ENCODE measurements at places on chromosomes 2 and 18.
A peak's percentile ranks its signal among the peaks of the same experiment; 100 is the strongest.

- no peaks in the 10 kb centered on the region for H3K36me3 ChIP-seq
- no peak for DNase-seq
- H3K4me1 ChIP-seq: peaks cover 7% of the 10 kb centered on the region
- no peak overlapping the region for H3K4me3 ChIP-seq
- H3K27ac ChIP-seq: no peak overlapping the region
- H3K27me3 ChIP-seq: no peaks in the 10 kb centered on the region
Measured at GRCh38 chr2:20352581-20353216, 2.1 kb upstream of the PUM2 start.

DNA sequence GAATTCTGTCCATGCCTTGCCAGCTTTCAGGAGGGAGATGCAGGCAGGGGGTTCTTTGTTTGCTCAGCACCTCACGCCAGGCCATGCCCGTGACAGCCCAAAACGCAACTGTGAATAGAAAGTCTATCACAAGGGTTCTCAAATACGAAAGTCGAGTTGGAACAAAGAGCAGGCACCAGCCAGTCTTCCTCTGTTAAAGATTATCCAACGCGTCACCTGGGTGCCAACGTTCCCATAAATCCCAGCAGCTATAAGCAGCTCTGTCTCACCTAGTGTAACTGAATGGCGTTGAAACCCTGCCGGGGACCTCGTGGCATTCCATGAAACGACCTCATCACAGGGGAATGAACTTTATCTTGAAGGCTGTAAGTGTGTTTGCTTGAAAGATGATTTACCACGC, 84.8 kb upstream of the GATA6 start:
- H3K27ac ChIP-seq: no peak overlapping the region
- H3K27me3 ChIP-seq: peaks cover 26% of the 10 kb centered on the region
- H3K4me1 ChIP-seq: no peaks in the 10 kb centered on the region
- no peak overlapping the region for H3K4me3 ChIP-seq
- DNase-seq: no peak

DNA sequence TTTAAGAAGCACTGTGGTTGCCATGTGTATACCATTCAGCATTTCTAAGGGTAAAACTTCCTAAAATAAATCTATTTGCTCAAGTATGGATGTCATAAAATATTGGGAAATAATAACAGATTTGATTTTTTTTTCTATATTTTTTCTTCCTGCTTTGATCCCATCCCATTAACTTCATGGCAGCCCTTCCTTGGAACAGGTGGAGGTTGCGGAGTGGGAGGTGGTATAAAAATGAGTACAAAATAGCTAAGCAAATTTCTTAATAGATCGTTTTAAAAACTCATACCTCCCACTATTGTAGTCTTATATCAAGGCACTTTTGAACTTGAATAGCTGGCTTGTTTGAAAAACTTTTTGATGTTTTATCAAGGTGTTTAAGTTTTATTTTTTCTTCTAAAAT, 152.1 kb upstream of the KYNU start:
- no peaks in the 10 kb centered on the region for H3K36me3 ChIP-seq
- no peak for DNase-seq
- H3K4me3 ChIP-seq: no peak overlapping the region
- H3K27me3 ChIP-seq: no peaks in the 10 kb centered on the region
- peaks cover 3% of the 10 kb centered on the region for H3K4me1 ChIP-seq
- H3K27ac ChIP-seq: no peak overlapping the region

DNA sequence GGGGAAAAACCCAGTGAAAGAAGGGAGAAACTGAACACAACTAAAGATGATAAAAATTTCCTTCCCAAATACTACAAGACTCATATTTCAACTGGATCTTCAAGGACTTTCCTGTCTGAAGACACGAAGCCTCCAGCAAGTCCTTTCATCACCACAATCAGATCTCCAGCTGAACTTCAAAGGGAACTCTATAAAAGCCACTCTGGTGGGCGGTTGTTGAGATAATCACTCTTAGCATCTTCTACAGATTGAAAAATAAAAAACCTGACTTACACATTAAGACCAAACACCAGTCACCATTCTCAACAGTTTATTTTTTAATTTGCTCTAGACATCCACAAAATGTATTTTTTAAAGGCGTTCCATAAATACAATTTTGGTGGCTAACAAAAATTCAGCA, 4.4 kb downstream of the REV1 start:
- H3K36me3 ChIP-seq: no peaks in the 10 kb centered on the region
- H3K27ac ChIP-seq: no peak overlapping the region
- no peak overlapping the region for H3K4me3 ChIP-seq

- DNase-seq: no peak
- no peak overlapping the region for H3K4me3 ChIP-seq
- H3K36me3 ChIP-seq: no peaks in the 10 kb centered on the region
- H3K27me3 ChIP-seq: peaks cover 4% of the 10 kb centered on the region
- H3K4me1 ChIP-seq: peaks cover 6% of the 10 kb centered on the region
- H3K27ac ChIP-seq: peak overlapping the region; percentile 20
Measured at GRCh38 chr2:128474036-128474955, 155.6 kb upstream of the HS6ST1 start.

DNA sequence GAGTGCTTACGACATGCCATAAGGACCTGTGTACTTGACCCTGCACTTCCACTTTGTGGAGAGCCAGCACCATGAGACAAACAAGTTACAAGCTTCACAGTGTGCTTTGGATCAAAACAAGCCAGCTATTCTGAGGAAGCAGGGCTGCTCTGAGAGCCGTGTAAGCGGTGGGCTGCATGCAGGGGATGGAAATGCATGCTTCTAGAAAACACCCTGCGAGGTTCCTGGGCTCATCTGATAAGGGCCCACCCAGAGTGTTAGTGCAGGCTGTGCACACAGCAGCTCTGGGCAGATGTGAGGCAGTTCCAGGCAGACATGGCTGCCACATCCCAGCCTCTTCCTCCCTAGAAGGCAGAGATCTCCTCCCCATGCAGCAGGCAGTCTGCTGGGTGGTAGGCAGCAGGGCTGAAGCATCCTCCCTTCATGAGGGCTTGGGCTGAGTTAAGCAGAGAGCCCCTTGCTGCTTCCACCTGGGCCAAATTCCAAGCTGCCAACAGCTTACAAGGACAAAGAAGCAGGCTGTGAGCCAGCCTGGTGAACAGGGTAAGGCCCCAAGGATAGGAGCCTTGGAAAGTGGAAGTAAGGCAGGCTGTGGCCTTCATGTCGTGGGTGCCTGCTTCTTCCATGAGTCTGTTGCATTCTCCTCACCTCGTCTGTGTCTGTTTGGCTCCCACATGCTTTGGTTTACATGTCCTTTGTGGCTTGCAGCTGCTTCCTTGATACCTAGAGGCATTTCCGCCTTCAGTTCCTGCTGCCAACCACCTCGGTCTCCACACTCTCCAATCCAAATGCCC, 7.7 kb downstream of the PSD4 start:
- no peak overlapping the region for H3K27ac ChIP-seq
- H3K27me3 ChIP-seq: peaks cover 30% of the 10 kb centered on the region
- H3K4me1 ChIP-seq: no peaks in the 10 kb centered on the region
- H3K4me3 ChIP-seq: no peak overlapping the region

DNA sequence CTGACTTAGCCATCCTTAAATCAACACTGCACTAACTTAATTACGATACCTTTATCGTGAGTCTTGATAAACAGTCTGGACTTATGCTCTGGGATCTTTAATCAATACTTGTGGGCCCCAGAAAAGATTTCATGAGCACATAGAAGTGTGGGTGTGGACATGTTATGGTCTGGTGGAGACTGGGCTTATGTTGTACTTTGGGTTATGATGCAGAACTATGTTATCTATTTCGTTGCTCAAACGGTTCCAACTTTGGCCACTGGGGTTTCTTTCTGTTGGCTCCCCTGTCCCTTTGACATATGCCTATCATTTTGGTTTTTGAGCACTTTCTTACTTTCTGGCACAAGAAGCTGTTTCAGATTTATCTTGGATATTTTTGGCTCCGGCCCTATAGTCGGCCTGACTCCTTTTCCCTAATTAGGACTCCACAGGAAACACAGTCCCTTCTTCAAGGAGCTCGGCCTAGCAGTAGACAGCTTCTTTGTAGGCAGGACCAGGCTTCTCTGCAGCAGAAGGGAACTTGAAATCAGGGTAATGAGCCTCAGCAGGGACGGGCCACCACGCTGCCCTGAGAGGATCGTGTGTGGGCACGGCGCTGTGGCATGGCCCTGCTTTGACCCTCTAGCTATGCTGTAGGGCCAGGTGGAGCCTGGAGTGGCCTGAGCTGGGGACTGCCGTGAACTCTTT, 54.6 kb upstream of the TXNDC2 start:
- H3K36me3 ChIP-seq: 0 out of 2 replicates have a peak, but pooled peaks cover 5% of the 10 kb centered on the region
- no peak overlapping the region for H3K4me3 ChIP-seq
- DNase-seq: no peak
- H3K27me3 ChIP-seq: no peaks in the 10 kb centered on the region
- H3K27ac ChIP-seq: no peak overlapping the region

DNA sequence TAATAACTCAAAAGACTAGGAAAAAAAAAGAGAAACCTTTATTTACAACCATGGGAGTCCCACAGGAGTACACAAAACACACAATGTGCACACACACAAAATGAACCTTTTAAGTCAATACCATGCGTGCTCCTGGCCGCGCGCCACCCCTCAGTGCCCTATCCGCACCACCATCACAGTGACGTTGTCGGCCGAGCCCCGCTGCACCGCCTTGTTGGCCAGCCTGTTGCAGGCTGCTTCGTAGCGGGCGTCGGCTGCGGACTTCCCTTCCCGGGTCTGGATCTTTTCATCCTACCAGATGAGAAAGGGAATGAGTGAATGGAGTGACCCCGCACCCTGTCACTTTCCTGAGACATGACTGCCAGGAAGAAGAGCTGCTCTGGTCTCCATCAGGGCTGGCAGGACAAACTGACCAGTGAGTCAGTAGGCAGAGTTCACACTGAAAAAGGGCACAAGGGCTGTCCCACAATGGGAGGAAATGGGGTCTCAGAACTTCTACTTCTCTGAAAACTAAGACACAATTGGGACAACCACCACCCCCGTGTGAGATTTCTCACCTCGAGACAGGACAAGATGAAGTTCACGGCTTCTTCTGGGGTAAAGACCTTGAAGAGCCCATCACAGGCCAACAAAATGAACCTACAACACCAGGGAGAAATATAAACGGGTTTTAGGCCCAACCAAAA, 11.8 kb downstream of the ERFE start:
- H3K27me3 ChIP-seq: no peaks in the 10 kb centered on the region
- H3K4me1 ChIP-seq: peaks cover 31% of the 10 kb centered on the region
- peak overlapping the region; percentile 97 for H3K27ac ChIP-seq
- no peak overlapping the region for H3K4me3 ChIP-seq

DNA sequence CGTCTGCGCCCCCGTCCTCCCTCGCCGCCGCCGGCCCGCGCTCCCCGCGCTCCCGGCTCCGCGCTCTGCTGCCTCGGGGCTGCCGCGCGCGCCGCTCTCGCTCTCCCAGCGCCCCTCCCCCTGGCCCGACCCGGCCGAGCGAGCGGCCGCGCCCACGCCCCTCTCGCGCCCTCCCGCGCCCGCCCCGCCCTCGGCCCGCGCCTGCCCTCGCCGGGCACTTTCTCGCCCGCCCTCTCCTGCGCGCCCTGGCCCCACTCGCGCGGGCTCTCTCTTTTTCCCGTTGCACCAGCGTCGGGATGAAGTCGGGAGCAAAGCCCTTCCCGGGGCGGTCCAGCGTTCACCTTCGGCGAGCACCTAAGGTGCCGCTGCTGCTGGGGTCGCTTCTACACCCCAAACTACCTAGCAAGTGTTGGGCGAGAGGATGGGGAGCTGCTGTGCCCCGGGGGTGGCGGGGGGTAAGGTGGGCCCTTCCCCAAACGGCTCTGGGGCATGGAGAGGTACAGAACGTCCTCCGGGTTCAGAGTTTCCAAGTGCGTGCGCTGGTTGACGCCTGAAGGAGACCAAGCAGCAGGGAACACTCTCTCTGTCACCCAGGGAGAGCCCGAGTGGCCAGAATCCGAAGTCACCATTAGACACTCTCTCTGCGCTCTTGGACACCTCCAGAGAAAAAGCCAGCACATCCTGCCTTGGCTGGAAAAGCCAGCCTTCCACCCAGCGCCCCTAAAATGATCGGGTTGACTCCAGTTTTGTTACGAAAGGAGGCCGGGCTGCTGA, at the start of gene COLEC12:
Gene COLEC12 (minus strand): TSS at position 70 of the 774 bp plus-strand sequence. CDS start 187 bp downstream, outside the sequence.
- no peak within 1 kb of the TSS for H3K27ac ChIP-seq
- H3K4me1 ChIP-seq: no peaks in the 10 kb centered on the region
- DNase-seq: no peak
- peaks cover 43% of the 10 kb centered on the region for H3K27me3 ChIP-seq

DNA sequence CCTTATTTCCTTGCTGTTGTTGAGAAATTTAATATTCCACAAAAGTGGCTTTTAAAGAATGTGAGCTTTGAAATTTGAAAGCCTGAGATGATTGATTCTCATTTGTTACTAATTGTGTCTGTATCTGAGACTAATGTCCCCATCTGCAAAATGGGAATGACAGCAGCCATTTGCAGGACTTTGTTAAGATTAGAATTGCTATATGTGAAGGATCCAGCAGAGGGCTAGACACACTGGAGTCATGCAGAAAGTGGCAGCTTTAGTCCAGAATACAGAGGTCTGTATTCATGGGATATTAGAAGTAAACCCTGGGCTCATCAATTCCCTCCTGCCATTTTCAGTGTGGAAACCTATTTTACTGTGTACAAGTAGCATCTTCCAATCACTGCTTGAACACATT, 296.5 kb upstream of the GYPC start:
- H3K27ac ChIP-seq: no peak overlapping the region
- H3K4me3 ChIP-seq: no peak overlapping the region
- no peaks in the 10 kb centered on the region for H3K36me3 ChIP-seq

DNA sequence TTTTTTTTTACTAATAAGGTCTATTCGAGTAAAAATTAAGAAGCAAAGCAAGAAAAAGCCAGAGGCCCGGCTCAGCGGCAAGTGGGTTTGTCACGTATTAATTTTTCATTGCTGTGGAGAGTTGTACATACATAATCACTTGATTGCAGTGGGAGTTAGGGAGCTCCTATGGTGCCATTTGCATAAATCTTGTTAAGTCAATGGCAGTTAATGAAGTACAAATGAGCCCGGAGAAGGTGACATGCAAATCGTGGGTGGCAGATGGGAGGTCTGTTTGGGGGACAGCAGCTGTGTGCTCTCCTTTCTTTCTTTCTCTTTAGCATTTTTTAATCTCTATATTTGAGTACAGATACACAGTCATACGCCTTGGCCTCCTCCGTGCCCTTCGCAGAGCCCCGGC, 317.0 kb downstream of the AGAP1 start:
- H3K4me1 ChIP-seq: no peaks in the 10 kb centered on the region
- H3K4me3 ChIP-seq: no peak overlapping the region
- H3K27ac ChIP-seq: no peak overlapping the region
- no peaks in the 10 kb centered on the region for H3K27me3 ChIP-seq

GRCh38 chr2:50606145-50606544, 425.8 kb downstream of the NRXN1 start:
- H3K36me3 ChIP-seq: no peaks in the 10 kb centered on the region
- no peak for DNase-seq
- H3K27ac ChIP-seq: no peak overlapping the region
- no peaks in the 10 kb centered on the region for H3K4me1 ChIP-seq
- H3K4me3 ChIP-seq: no peak overlapping the region

GRCh38 chr2:173076581-173077345, 1.1 kb downstream of the MAP3K20 start:
- H3K4me1 ChIP-seq: peaks cover 14% of the 10 kb centered on the region
- H3K27me3 ChIP-seq: no peaks in the 10 kb centered on the region
- H3K36me3 ChIP-seq: no peaks in the 10 kb centered on the region
